Tibial nerve (tissue), 4 donors: ENCODE measurements at places on chromosomes 12 and 14.

- peaks cover 4% of the 10 kb centered on the region for H3K36me3 ChIP-seq
- no peaks in the 10 kb centered on the region for H3K27me3 ChIP-seq
- peaks cover 4% of the 10 kb centered on the region for H3K4me1 ChIP-seq
- no peak overlapping the region for H3K4me3 ChIP-seq
- no peak overlapping the region for H3K27ac ChIP-seq
These were observed 219.2 kb upstream of the RGS6 start for GRCh38 chr14:71713016-71713415.

- DNase-seq = no peak
- H3K36me3 ChIP-seq = no peaks in the 10 kb centered on the region
- no peak overlapping the region for H3K4me3 ChIP-seq
- H3K27me3 ChIP-seq = no peaks in the 10 kb centered on the region
These were observed 173.0 kb upstream of the E2F7 start for GRCh38 chr12:77238335-77238734.

- H3K27ac ChIP-seq = no peak overlapping the region
- H3K4me3 ChIP-seq = no peak overlapping the region
- no peaks in the 10 kb centered on the region for H3K36me3 ChIP-seq
- no peaks in the 10 kb centered on the region for H3K4me1 ChIP-seq
- no peaks in the 10 kb centered on the region for H3K27me3 ChIP-seq
- no peak for DNase-seq
These were observed 33.8 kb upstream of the DTX1 start for GRCh38 chr12:113022563-113023297.

DNA sequence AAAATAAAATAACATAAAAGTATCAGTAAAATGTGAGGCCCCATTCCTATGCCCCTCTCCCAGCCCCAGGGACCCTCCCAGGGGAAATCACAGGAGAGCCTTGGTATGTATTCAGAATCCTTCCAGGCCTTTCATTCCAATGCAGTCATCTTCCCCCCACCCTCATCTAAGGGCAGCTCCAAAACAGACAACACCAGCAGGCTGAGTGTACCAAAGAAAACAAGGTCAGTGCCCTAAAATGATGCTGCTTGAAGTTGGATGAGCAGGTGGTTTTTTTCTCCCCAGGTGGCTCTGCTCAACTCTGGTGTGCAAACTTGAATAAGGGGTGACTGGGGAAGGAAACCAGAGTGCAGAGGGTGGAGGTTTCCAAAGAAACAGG is 56.2 kb downstream of the TSPAN9 start:
- no peak for DNase-seq
- H3K27ac ChIP-seq = no peak overlapping the region
- no peaks in the 10 kb centered on the region for H3K36me3 ChIP-seq
- H3K27me3 ChIP-seq = no peaks in the 10 kb centered on the region
- H3K4me3 ChIP-seq = no peak overlapping the region

GRCh38 chr12:104855599-104855998 is 102.5 kb downstream of the SLC41A2 start:
- no peaks in the 10 kb centered on the region for H3K4me1 ChIP-seq
- no peak for DNase-seq
- H3K27ac ChIP-seq = no peak overlapping the region
- peaks cover 2% of the 10 kb centered on the region for H3K36me3 ChIP-seq

DNA sequence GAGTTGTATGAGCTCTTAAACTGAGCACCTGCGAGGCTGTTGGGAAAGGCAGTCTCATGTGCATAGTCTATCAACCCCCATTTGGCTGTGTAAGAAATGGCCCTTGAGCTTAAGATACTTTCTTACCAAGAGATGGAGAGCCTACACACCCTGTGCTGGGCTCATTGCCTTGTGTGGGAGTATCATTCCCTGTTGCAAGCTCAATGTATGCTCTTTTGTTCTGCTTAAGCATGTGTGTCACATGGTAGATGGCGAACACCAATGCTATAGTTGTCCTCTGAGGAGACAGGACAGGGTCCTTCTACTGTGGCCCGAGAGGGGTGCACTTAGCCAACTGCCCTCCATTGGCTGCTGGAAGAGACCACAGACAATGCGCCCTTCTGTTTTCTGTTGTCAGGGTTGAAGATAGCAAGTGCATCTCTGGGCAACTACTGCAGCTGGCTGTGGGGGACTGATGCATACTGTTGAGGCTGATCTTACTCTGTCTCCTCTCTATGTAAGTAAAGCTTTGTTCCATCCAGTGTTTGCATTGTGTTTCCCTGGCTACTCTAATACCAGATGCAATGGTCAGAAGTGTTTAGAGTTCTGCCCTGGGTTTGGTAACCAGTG is 79.5 kb downstream of the PTPRB start:
- no peaks in the 10 kb centered on the region for H3K4me1 ChIP-seq
- no peaks in the 10 kb centered on the region for H3K27me3 ChIP-seq
- no peaks in the 10 kb centered on the region for H3K36me3 ChIP-seq
- no peak overlapping the region for H3K4me3 ChIP-seq
